ENCODE measurements at places on chromosomes 1 and 21. TPM values are rescaled to one million over a fixed set of nuclear protein-coding genes. Genes with fewer than 3 reads are reported as not detected.

The CSF3R gene
- 0.19 TPM for total RNA-seq

The PRPF38B gene
- 50.4 TPM for total RNA-seq

The ZNF683 gene
- not detected for total RNA-seq

The SLC41A1 gene
- 33.9 TPM for total RNA-seq

The RPS8 gene
- total RNA-seq, result 3,772 TPM

The PM20D1 gene
- 0.59 TPM for total RNA-seq

The OR10J5 gene
- not detected for total RNA-seq

The RGS1 gene
- total RNA-seq, result 4.4 TPM

The CYYR1 gene
- not detected for total RNA-seq

The OR10J1 gene
- total RNA-seq, result not detected

The PRKCZ gene
- total RNA-seq, result 7.0 TPM

The HPDL gene
- 10.7 TPM for total RNA-seq

The LHX8 gene
- not detected for total RNA-seq

The DAB1 gene
- not detected for total RNA-seq

The AMY1A gene
- total RNA-seq, result not detected

The WDR64 gene
- total RNA-seq, result not detected

The IGSF9 gene
- total RNA-seq, result not detected

The DEGS1 gene
- total RNA-seq, result 10.1 TPM

The EPHB2 gene
- not detected for total RNA-seq

The NKAIN1 gene
- not detected for total RNA-seq

The AKNAD1 gene
- not detected for total RNA-seq

The ACBD3 gene
- total RNA-seq, result 15.7 TPM

The RNF223 gene
- not detected for total RNA-seq

The OR6K3 gene
- not detected for total RNA-seq

The ATXN7L2 gene
- 15.2 TPM for total RNA-seq

The NPHS2 gene
- total RNA-seq, result not detected

The INPP5B gene
- 30.4 TPM for total RNA-seq

The LEMD1 gene
- not detected for total RNA-seq

The IL20 gene
- total RNA-seq, result 0.31 TPM

The ENAH gene
- 0.91 TPM for total RNA-seq

The XPR1 gene
- 14.8 TPM for total RNA-seq

The MEGF6 gene
- total RNA-seq, result 5.8 TPM

The HTR6 gene
- total RNA-seq, result 0.37 TPM

The MTFR1L gene
- total RNA-seq, result 22.2 TPM

The SPAG17 gene
- not detected for total RNA-seq

The TFF1 gene
- total RNA-seq, result not detected

All from activated naive CD4-positive, alpha-beta T cell treated with anti-CD3 and anti-CD28 coated beads for 36 hours (primary cell).